Upper lobe of left lung (tissue), 6 donors: ENCODE measurements at places on chromosomes 16 and 17. TPM values are rescaled to one million over a fixed set of nuclear protein-coding genes. Genes with fewer than 3 reads are reported as not detected.

The SLC5A11 gene
- total RNA-seq = 0.15 TPM

The SLC6A2 gene
- not detected for total RNA-seq

The GNGT2 gene
- 2.9 TPM for total RNA-seq

The ERAL1 gene
- 26.6 TPM for total RNA-seq

The SPATA32 gene
- total RNA-seq = not detected

The TMIGD1 gene
- not detected for total RNA-seq

The KRT36 gene
- not detected for total RNA-seq

The PPY gene
- total RNA-seq = not detected

The WFDC1 gene
- total RNA-seq = 3.5 TPM

The BAIAP3 gene
- total RNA-seq = 8.6 TPM

The VPS35 gene
- total RNA-seq = 61.4 TPM

The TRPV3 gene
- 0.84 TPM for total RNA-seq

The GRB7 gene
- total RNA-seq = 33.5 TPM

The ALDH3A1 gene
- total RNA-seq = 12.6 TPM

The AOC2 gene
- 5.2 TPM for total RNA-seq

The ZSCAN10 gene
- 0.17 TPM for total RNA-seq
